Astrocyte of the spinal cord (primary cell): ENCODE measurements at places on chromosomes 7 and 10.

DNA sequence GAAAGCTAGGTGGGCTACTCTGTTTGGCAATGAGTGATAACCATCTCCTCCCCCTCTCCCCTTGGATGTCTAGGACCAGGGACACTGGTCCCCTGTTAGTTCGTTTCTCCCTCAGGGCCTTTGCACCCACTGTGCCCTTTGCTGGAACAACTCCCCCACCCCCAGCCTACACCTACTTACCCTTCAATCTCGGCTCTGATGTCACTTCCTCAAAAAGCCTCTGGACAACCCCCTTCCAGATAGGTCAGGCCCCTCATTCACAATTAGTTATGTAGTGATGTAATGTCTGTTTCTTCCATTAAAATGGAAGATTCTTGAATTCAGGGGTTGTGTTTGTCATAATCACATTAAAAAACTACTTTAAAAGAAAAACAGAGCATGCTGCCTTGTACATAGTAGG, 152.9 kb downstream of the SNX10 start:
- DNase-seq, result no peak

DNA sequence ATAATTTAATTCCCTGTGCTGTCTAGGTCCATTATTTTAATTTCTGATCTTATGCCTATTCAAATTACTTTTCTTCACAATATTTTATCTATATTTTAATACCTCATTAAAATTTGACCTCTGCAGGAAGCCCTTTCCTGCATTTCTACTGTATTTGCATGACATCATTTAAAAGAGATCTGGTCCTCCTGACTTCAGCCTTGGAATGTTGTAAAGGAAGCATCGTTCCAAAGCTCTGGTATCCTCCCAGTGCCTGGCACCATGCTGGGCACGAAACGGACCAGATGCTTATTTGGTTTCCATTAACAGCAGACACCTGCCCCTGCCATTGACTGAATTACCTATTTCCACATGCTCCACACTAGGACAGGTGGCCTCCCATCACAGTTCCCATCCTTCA, 247.5 kb downstream of the KLF6 start:
- DNase-seq, result no peak

- peak; percentile 87 for DNase-seq
These were observed 8.1 kb downstream of the CYP26A1 start for GRCh38 chr10:93081834-93082233.

GRCh38 chr10:31121757-31122577, 90.3 kb upstream of the ZNF438 start:
- DNase-seq, result no peak

DNA sequence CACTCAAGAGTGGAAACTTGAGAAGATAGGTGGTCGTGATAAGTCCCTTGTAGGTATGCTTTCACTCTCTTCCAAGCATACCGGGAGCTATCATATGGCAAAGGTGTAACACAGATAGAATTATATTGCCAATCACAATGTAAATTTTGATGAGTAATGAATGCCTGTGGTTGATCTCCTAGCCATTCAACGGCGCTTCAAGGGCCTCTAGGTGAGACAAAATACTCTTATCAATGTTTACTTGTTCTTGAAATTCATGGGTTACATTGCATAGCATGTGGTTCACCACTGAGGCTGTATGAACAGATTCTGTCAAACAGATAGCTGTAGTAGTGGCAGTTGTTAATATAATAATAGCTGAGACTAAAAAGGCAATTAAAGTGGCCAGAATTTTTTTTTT, 82.4 kb downstream of the THSD7A start:
- DNase-seq, result no peak

GRCh38 chr10:12337453-12338372, 11.6 kb upstream of the CAMK1D start:
- peak; percentile 68 for DNase-seq

DNA sequence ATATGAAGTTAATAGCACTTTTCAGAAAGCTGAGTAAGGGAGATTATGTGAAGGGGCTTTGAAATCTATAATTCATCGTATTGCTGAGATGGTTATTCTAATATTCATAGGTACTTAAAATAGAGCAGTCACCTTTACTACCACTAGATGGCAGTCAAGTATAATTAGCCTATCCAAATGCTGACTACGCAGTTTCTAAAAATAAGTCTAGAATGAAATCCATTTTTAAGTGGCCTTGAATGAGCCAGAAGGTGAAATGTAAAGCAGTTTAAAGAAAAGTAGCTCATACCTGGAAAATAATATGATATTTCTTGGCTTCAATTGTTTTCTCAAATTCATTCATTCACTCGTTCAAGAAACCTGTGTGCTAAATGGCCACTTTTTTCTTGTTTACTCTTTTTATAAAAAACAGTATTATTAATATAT, 1277.1 kb downstream of the GATA3 start:
- peak; percentile 65 for DNase-seq

GRCh38 chr7:44979481-44980392, 922 bp upstream of the MYO1G start:
- no peak for DNase-seq

- DNase-seq, result no peak
These were observed 21.8 kb downstream of the ELFN1 start for GRCh38 chr7:1691601-1692514.

- peak; percentile 27 for DNase-seq
These were observed 9.1 kb upstream of the XPNPEP1 start for GRCh38 chr10:109932391-109932790.

- DNase-seq, result no peak
These were observed 5.0 kb upstream of the TRUB1 start for GRCh38 chr10:114932945-114933344.

GRCh38 chr7:118129041-118129795, 54.7 kb upstream of the LSM8 start:
- no peak for DNase-seq

- DNase-seq, result peak; percentile 67
These were observed 181.4 kb downstream of the ARID5B start for GRCh38 chr10:62082729-62083411.

DNA sequence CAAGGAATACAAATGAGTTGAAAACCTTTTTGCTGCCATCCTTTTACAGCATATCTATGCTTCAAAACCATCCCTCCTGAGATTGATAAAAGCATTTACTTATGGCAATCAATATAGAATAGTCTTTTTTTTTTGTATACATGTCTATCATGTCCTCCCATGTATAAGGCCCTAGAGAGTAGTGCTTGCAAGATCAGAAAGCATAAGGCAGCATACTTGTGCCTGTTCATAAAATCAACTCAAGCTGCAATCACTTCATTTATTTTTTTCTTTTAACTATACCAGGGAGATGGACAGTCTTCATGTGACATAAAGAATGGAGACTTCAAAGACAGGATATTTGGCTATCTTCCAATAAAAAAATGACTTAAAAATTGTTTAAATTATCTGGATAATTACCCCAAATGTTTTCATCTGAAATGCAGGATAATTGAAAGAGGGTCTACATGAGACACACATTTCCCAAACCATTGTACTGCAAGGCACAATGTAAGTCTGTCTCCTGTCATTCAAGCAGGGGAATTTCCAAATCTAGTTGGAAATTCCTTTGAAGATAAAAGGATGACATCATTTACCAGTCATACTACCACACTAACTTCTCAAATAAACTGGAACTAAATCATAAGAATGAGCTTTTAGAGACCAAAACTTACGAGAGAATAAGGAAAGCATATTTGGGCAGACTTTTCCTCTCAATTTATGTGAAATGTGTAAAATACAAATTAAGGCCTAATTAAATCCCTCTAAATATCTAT, 22.5 kb downstream of the LRRN3 start:
- peak; percentile 70 for DNase-seq

DNA sequence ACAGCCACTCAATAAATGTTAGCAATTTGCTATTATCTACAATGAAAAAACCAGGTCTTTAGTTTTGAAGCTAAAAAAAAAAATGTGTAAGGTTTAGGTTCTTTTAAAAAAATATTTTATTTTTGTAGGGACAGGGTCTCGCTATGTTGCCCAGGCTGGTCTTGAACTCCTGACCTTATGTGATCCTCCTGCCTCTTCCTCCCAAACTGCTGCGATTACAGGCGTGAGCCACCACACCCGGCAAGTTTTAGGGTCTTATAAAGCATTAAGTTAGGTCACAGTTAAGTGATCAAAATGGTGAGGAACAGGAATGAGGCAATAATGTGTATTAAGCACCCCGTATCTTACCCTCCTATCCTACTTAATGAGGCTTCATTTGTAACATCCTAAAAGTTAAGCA, 774 bp downstream of the SEM1 start:
- no peak for DNase-seq

DNA sequence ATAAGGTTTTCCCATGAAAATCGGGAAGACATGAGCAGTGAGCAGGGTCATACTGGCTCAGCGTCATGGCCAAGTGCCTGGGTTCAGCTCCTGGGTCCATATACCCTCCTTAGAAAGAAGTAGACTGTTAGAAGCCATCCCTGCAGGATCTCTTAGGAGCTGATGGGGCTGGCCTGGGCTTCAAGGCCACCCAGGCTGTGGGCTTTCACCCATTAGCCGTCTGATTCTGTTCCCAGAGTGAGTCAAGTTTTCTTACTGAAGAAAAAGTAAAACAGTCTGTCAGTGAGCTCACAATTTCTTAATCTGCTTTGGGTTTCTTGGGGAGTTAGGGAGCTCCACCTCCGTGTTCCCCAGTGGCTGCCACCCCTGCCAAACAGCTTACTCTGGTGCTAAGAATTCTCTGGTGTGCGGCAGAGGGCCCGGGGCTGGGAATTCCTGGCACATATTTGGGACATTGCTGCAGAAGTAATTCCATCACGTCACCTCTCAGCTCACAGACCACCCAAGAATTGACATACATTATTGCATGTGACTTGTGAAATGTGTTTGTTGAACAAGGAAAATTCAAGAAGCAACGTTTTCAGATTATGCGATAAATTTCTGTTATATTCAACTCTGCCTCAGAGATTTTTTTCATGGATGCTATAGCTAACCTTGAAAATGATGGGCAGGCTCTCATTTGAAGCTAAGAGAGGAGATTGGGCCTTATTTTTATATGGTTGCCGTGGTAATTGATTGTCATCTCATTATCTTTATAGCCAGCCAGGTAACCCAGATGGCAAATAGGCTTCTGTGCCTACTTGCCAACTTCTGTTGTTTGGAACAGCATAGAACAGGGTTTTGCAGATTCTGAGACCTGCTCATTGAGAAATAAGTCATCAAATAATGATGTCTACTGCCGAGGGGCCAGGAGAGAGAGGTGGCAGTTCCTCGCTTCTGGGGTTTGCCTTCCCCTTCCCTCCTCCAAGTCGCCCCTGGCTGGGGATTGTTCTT, 166.4 kb downstream of the CHN2 start:
- DNase-seq, result no peak

DNA sequence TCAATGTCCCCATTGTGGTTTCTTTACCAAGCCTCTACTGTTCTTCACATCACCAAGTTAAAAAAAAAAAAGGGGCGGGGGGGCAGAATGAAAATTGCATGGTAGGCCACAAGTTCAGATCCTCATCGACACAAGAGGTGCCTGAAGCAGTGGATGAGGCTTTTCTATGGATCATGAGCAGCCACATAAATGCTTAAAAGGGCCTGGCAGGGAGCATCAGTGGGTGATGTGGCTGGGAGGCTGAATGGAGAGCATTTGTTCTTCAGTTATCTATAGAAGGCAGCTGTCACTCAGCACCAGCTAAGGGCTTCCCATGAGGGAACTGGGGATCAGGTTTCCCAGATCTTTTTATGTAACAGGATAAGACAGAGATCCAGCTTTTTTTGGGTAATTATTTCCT, 117.9 kb downstream of the CFTR start:
- DNase-seq, result no peak

DNA sequence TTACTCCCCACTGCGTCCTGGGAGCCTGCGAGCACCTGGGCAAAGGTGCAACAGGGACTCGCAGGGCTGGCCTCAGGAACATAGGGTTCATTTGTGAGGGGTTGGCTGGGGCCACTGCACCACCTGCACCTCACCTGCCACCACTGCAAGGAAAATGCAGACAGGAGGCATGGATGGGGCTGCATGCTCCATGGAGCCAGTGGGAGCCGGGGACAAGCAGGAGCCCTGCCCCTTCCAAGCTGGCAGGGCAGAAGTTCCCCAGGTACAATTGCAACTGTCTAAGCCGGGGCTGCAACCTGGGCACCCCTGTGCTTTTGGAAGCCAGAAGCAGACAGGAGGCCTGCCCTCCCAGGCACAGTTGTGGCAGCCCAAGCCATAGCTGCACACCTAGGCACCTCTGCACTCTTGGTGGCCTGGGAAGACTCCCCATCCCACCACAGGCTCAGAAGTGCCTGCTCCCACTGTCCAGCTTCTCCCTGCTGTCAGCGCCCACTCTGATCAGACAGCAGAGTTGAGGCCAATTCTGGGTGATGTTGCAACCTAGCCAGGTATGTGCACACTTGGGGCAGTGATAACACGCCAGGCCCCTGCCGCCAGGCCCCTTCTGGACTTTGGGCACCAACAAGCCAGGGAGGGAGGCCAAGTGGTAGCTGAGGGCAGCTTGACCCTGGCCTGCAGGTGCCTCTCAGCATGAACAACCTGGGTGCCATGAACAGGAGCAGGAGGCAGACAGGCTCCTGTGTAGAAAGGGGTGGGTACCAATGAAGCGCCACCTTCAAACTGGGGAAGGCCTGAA, 58.2 kb downstream of the TMEM106B start:
- DNase-seq, result no peak

- no peak for DNase-seq
These were observed 30.4 kb upstream of the JAZF1 start for GRCh38 chr7:28211006-28211405.

DNA sequence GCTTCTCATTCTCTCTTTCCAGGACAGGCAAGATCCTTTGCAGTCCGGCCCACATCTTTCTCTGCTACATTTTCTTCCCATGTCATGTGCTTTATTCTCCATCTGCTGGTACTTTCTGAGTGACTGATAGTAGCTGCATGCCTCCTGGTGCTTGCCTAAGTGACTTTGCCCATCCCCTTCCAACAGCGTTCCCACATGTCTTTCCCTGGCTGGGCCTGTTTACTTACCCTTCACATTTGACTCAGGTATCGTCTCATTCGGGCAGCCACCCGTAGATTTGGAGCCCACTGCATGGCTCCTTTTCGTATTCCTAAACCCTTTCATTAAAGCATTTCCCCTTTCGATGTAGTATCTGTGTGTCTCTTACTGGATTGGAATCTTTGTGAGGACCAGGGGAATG, 24.6 kb downstream of the TYW1 start:
- no peak for DNase-seq

DNA sequence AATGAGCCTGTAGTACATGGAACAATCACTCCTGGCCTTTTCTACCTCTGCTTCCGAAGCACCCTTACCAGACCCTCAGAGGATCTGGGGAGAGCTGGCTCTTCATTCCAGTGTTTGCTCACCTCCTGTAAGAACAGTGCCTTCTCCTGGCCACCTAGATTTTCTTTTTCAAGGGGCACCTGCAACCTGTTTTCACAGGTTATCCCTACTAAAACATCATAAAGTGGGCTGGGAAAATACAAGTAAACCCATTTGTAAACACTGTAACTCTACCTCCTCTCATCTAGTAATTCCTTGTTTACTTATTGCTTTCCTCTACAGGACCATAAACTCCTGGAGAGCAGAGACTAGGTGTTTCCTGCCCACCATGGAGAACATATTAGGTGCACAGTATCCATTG, 1.1 kb downstream of the PIK3AP1 start:
- no peak for DNase-seq

DNA sequence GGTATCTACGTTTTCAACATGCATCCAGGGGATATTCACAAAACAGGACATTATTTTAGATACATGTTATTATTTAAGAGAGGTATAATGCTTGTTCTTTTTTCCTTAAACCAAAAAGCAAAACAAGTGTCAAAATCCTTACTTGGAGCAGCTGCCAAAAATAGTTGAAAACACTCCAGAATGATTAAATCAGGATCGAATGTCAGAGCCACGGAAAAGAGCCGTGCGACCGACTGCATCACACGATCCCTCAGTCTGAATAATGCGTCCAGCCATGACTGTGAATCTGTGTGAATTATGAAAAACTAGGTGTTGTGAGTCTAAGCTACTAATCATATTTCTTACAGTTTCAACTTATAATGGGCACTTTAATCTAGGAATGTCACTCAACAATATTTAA, 126.0 kb downstream of the PARD3 start:
- DNase-seq, result peak; percentile 61
